Hematopoietic multipotent progenitor cell treated with erythropoietin and hydrocortisone succinate and interleukin-3 and kit ligand, for 4 days (in vitro differentiated cells): ENCODE measurements at places on chromosomes 6 and 20.
A peak's percentile ranks its signal among the peaks of the same experiment; 100 is the strongest.

- DNase-seq: peak; percentile 58
Measured at GRCh38 chr6:73577676-73578075, 56.8 kb upstream of the EEF1A1 start.

DNA sequence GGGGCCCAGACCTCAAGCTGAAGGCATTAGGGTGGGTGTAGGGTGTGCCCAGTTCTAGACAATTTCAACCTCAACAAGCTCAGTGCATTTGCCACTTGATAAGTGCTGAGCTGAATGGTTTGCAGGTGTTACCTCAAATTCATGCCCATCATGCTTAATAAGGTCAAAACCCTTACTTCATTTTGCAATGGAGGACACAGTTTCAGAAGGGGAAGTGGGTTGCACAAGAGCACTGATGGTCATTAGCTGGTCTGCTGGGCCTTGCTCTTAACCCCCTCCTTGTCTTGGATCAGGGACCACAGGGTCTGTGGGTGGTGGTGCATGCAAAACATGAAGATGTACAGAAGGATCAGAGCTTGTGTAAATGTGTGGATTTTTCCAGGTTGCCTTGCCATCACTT is 71.0 kb upstream of the SIRPA start:
- peak; percentile 33 for DNase-seq

DNA sequence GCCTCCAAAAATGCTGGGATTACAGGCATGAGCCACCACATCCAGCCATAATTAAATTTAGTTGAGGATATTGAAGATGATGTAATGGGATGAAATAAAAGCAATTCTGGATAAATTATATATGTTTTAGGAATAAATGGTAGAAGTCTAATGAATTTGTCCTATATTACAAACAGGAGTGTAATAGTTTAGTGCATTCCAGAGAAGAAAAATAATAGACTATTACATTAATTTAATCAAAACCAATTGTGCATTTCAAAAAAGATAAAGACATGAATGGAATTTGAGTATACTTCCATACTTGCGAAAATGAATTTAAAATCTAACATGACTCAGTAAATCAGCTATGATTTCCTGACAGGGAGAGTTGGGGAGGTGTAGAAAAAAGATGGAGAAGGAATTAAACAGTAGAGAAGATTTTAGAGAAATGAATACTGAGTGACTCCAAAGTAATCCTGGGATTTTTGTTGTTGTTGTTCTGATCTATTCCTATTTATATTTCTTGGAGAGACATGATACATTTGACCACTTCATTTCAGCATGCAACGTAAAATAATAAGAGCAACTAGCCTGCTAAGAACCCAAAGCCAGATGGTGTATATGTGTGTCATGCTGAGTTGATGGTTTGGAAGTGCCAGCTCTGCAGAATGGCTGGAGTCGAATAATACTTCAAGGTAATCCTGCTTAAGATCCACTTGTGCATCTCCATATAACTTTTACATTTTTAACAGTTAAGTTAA is 67.4 kb downstream of the AIG1 start:
- DNase-seq: no peak

GRCh38 chr20:4512891-4513550 is 208.7 kb upstream of the PRND start:
- DNase-seq: no peak

- peak; percentile 50 for DNase-seq
Measured at GRCh38 chr6:167825332-167826229, 1.1 kb upstream of the AFDN start.

DNA sequence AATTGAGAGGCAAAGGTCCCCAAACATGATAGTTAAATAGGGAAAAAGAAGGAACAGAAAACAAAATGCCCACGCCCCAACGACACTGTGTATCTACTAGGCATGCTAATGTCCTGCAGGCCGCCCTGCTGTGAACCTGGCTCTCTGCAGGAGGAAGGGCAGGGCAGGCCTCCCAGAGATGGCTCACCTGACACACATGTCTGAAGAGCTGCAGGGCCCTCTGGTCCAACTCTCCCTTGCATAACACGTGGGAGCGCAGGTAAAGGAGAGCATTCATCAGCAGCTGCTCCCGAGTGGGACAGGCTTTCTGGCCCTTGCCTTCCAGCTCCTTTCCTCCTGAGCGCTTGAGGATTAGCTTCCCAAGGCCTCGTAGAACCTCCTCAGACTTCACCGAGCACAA is 53.7 kb upstream of the LYRM2 start:
- no peak for DNase-seq

- DNase-seq: no peak
Measured at GRCh38 chr20:15556869-15557268, 1016.4 kb downstream of the KIF16B start.

GRCh38 chr6:3577517-3577916 is 120.7 kb upstream of the SLC22A23 start:
- DNase-seq: no peak

- no peak for DNase-seq
Measured at GRCh38 chr20:24986436-24987015, 6.0 kb downstream of the APMAP start.

- DNase-seq: peak; percentile 6
Measured at GRCh38 chr20:20248620-20249200, 119.2 kb upstream of the INSM1 start.

DNA sequence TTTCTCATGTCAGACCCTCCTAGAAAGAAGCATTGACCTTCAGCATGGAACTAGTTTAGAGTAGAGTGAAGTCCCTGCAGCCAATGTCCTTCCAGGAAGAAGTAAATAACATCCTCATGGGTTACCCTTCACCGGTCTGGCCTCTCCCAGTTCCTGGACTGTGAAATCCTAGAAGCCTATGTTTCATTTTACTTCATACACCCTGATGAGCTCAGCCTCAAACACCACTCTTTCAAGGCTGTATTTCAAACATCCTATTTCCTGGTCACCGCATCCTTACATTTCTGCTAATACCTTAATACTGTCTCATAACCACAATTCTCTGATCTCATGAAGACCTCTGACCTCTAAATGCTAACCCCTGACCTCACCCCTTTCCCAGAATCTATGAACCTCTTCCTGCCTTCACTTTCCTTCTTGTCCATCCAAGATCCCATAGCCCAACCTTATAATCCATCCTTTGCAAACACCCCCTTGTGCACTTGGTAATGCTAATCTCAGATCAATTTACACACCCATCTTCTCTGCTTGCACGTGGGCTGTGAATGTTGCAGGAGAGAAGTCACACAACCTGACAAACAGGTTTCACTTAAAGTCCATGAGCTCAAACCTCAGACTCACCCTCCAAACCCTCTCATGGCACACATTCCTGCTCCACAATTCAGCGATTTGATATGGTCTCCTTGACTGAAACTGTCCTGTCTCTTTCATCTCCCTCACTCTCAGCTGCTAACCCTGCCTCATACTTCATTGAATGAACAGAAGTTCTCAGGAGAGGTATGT is 30.2 kb downstream of the SLC2A10 start:
- DNase-seq: no peak

GRCh38 chr6:116283191-116283590 is 3.5 kb upstream of the TSPYL1 start:
- DNase-seq: no peak

DNA sequence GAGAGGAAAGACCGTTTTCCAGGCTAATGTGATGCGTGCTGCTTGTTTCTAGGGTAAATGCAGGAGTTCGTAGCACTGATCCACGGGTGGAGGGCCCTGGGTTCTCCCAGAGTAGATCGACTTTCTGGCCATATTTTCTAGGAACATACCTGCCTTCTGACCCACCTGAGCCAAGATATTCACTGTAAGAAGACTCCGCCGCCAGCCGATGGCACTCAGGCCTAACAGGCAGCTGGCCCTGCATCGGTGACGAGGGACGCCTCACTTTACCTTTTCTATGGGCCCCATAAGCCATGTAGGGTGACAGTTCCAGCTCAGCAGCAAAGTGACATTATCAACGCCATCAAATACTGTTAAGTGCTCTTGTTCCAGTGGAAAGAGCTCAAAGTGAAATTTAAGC is 30.2 kb upstream of the FRMD1 start:
- no peak for DNase-seq

DNA sequence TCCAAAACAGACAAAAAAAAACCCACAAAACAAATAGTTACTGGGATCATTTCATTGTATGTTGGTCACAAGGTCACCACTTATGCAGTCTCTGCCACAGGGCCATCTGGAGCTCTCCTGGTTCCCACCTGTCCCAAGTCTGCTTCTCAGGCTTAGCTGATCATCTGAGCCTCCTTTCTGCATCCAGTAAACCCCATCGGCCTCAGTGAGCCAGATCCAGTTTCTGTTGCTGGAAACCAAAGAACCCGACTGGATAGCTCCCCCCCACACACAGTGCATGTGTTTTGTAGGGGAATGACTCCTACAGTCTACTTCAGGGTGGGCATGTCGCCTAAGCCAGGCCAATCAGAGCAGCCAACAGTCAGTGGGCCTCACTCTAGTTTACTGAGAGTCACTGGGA is 233.3 kb downstream of the PREX1 start:
- DNase-seq: no peak

DNA sequence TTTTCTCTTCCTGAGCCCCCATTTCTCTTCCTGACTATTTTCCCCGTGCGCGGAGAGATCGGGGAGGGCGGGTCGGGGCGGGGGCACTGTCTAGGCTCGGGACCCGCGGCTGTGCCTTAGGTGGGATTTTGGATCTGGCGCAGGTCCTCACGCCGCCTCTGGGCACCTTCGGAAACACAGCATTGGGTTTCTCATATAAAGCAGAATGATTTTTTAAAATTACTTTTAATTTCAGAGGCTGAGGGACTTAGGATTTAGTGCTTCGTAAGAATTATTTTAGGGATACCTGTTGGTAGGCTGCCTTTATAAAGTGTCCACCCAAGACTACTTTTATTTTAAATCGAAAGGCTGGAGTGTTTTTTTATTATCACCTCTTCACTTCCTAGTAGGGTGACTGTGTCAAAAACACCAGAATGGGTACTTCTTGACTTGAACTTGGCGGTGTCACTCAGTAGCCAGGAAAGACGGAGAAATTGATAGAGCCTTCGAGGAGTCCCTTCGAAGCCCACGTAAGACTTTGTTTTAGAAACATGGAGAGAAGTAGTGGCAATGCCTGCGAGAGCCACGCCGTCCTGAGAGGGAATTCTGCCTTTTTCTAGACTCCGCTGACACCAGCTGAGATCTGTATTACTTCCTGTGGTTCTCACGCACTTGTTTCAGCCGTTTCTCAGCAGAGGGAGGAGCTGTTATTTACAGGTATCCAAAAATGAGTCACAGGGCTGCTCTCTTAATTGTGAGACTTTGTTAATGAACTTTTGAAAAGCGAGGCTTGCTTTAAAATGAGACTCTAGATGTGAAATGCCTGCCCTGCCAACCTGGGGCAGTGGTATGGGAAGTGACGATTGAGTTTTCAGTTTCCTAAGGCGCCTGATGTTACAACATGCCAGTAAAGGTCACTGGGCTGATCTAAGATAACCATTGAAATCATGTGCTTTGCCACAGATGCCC is 667 bp downstream of the STX11 start:
- peak; percentile 82 for DNase-seq

DNA sequence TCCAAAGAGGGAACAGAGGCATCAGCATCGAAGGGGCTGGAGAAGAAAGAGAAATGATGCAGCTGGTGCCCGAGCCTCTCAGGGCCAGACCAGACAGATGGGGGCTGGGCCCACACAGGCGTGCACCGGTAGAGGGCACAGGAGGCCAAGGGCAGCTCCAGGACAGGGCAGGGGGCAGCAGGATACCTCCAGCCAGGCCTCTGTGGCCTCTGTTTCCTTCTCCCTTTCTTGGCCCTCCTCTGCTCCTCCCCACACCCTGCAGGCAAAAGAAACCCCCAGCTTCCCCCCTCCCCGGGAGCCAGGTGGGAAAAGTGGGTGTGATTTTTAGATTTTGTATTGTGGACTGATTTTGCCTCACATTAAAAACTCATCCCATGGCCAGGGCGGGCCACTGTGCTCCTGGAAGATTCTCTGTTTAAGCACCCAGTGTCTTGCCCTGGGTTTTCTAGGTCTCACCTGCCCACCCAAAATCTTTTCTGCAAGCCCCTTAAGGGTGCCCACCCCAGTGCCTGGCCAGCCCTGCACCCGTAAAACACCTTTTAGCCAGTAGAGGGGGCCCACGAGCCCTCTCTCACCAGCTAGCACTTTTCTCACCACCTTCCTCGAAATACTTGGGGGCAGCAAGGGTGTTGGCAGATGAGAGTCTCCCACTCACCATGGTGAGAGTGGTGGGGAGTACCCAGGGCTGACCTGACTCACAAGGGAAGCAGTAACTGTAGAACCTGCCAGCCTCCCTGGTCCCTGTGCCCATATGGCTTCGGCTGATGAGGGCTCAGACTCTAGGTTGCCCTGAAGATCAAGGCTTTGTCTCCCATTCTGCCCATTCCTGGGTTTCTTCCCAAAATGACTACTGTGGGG is 35.7 kb upstream of the ID1 start:
- peak; percentile 78 for DNase-seq

GRCh38 chr20:37943501-37944455 is 40.9 kb downstream of the VSTM2L start:
- no peak for DNase-seq
